ENCODE measurements at places on chromosomes 12 and 14.

- no peak for DNase-seq
Measured at GRCh38 chr14:71952381-71953363, 20.4 kb downstream of the RGS6 start.

- peak; percentile 64 for DNase-seq
Measured at GRCh38 chr14:23068789-23069412, 11.6 kb upstream of the CDH24 start.

- no peak for DNase-seq
Measured at GRCh38 chr14:54447231-54447692, 6.1 kb upstream of the CNIH1 start.

DNA sequence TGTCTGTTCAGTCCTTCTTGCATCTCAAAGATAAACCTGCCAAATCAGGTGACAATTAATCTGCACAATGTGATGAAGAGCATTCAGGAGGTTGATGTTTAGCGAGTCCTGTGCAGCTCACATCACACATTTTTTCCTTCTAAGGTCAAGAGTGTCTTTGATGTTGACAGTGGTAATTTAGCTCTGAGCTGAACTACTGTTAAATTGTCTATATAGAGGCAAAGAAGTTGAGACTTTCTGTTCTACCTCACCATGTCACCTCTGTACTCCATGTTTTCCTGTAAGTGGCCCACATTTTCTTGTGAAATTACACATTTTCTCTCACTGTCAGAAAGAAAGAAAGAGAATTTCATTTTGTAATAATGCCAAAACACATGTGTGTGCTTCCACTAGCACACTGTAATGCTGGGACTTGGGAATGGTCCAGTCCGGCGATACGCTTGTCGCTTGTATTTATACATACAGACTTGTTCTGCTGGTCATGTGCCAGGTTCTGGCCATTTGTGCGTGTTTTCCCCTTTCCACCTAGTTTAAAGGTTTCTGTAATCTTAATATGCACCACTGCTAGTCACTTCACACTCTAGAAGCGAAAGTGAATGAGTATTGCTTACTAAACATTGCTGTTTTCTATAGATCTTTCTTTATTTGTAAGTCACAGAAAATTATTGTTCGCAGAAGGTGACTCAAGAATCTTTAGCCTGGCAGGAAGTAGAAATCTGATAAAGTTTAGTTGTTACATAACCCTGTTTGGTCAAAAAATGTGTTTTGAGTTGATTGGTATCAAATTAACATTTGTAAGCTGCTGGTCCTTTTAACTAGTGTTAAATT is 328.9 kb downstream of the TMTC2 start:
- no peak for DNase-seq

DNA sequence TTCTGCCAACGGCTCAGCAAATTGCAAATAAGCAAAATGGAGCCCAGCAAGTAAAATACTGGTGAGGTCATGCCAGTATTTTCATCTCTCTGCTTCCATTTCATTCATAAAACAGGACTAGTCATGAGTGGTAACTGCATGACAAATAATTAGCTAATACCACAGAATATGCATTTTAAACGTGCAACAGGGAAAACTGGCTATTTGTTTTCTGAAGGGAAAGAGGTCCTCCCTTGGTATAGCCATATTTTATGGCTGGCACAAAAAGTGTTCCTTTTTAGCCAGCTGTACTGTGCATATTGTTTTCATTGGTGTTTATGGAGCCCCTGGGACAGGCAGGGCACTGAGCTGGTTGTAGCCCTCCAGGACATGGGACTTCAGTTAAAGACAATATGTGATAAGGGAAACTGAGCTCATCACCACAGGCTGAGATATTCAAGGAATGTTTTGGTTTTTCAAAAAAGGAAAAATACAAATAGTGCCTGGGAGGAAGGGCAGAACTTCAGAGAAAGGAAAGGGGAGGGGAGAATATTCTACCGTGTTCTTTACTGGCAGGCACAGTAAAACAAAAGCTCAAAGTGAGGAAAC is 26.1 kb upstream of the FOXN3 start:
- DNase-seq = no peak

- DNase-seq = no peak
Measured at GRCh38 chr14:53391631-53392285, 238.6 kb upstream of the DDHD1 start.

DNA sequence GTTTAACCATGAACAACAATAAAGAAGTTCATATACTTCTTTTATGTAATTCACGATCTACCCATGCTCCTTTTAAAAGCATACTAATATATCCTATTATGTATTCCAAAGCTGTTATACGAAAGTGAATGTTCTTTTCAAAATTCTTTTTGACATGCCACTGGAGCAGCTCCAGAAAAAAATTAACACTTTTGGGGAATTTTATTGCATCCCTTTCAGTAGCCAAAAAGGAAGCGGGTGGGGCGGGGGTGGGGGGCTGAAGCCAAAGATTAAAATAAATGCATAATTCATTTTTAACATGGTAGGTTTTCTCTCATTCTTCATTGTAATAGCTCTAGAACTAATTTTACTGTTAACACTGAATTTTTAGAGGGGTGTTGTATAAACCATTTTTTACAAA is 123.0 kb downstream of the ANKS1B start:
- no peak for DNase-seq

DNA sequence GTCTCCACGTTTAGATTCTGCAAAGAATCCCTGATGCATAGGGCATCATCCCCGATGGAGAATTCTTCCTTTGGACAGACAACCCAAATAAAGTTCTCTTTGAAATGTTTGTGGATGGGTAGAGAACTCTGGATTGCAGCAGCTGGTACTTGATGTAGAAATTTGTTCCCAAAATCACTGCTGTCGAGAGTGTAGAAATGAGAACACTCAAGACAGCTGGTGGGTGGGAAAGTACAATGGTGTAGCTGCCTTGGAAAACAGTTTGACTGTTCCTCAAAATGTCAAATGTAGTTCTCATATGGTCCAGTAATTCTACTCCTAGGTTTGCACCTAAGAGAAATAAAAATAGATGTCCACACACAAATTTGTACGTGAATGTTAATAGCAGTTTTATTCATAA is 671.5 kb upstream of the TMEM132C start:
- no peak for DNase-seq
